ENCODE measurements at places on chromosomes 7 and 10.

GRCh38 chr10:49298983-49299815, at the start of gene C10orf71:
Gene C10orf71 (plus strand): TSS chr10:49299170. CDS start chr10:49322546, 23,376 bp downstream.
- DNase-seq, result no peak

- DNase-seq, result no peak
Measured at GRCh38 chr7:143499743-143500348, 22.2 kb downstream of the TAS2R41 start.

- no peak for DNase-seq
Measured at GRCh38 chr7:157923903-157924630, 587.3 kb downstream of the DNAJB6 start.

DNA sequence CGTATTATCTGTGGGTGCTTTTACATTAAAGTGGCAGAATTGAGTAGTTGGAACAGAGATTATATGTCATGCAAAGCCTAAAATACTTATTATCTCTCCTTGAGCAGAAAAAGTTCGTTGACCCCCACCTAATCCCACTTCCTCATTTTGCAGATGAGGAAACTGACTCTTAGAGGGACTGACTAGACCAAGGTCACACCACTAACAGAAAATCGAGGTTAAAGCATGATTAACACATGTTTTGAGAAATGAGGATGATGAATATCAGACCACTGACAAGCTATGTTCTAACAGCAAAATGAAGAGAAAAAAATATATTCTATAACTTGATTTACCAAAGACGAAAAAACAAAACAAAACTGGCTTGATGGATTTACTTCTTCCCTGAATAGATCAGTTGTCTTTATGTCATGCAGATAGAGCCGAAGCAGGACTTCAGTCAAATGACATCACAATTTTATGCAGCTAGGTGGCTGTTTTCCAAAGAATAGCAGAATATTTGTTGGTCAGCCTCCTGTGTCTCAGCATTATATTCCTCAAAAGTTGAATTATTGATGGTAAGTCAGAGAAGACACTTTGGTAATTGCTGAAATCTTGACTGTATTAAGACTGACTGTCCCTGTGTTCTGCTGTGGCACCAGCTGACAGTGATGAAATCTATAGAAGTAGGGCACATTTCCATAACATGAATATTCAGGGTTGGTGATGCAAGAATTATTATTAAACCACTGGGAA, 24.2 kb upstream of the SMIM30 start:
- DNase-seq, result no peak

DNA sequence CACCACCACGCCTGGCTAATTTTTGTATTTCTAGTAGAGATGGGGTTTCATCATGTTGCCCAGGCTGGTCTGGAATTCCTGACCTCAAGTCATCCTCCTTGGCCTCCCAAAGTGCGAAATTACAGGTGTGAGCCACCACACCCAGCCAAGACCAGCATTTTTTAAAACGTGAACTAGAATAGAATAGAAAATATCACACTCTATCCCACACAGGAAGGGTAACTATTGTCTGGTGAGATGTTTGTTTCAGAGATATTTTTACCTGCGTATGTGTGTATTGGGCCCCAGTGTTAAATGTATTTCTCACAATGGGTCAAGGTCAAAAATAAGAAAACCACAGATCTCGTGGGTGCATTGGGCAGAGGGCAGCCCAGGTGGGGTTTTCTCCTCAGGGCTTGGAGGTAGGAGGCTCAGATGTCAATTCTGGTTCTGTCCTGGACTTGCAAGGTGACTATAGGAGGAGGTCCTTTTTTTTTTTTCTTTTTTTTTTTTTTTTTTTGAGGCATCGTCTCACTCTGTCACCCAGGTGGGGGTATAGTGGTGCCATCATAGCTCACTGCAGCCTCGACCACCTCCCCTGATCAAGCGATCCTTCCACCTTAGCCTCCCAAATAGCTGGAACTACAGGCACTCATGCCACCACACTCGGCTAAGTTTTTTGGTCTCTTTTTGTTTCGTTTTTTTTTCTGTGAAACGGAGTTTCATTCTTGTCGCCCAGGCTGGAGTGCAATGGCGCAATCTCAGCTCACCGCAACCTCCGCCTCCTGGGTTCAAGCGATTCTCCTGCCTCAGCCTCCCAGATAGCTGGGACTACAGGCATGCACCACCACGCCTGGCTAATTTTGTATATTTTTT, 19.0 kb downstream of the SH2B2 start:
- DNase-seq, result no peak

DNA sequence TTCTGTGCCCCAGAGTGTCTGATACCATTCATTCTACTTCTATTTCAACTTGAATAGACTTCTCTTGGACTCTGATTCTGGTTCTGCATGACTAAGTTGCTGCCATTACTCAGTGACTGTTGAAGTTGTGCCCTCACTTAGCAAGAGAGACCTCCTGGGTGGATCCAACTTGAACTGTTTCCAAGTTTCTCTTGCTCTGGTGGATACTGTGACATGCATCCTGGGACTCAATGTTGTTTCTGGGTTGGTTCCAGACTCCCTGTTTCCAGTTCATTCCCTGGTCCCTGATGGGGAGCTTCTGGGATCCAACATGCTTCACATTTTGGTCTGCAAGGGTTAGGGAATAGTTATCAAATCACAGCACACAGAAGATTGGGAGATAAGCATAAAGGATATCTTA, 26.2 kb upstream of the PRPF18 start:
- DNase-seq, result peak; percentile 95

DNA sequence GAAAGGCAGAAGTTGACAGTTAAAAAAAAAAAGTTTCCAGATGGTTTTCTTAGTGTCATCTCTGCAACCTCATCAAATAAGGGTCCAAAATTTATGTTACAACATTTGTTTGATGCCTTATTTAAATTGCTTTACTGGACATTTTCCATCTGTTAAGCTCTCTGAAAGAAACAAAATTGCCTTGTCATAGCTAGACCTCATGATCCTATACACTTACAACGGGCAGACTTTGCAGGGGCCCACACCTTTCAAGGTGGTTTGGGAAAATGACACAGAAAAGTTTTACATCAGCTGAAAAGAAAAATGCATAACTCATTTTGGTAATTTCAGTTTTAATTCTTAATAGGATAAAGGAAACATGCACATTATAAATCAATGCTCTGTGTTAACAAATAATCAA, 1.4 kb upstream of the TES start:
- no peak for DNase-seq

DNA sequence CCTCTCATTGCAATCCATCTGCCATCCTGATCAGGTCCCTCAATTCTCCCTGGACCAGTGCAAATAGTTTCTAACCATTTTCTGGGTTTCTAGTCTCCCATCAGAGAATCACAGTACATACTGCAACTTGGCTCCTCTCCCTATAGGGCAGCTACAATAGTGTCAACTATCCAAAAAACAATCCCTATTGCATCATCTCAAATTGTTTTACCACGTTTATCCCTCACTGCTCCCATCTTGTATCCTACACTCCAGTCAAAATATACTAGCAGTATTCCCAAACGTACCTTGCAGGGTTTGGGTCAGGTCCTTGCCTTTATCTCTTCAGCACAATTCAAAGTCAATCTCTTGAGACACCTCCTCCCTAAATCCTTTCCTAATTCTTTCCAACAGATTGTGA, 23.6 kb downstream of the ASB15 start:
- no peak for DNase-seq

- DNase-seq, result peak; percentile 95
Measured at GRCh38 chr10:43362191-43362839, 9.1 kb upstream of the FXYD4 start.

DNA sequence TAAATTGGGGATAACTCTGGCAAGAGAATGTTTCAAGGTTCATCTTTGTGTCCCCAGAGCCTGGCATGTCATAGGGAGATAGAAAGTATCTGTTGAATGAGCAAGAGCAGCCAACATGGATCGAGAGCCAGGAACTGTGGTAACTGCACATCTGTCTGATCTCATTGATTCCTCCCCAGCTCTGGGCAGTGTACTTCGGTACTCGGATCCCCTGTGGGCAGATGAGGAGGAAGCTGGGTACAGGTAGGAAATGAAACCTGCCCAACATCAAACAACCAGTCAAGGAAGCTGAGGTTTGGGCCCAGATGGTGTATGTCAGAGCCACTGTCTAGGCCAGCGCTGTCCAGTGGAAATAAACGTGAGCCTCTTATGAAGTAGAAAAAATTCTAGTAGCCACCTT, 76.4 kb downstream of the GRK5 start:
- no peak for DNase-seq

DNA sequence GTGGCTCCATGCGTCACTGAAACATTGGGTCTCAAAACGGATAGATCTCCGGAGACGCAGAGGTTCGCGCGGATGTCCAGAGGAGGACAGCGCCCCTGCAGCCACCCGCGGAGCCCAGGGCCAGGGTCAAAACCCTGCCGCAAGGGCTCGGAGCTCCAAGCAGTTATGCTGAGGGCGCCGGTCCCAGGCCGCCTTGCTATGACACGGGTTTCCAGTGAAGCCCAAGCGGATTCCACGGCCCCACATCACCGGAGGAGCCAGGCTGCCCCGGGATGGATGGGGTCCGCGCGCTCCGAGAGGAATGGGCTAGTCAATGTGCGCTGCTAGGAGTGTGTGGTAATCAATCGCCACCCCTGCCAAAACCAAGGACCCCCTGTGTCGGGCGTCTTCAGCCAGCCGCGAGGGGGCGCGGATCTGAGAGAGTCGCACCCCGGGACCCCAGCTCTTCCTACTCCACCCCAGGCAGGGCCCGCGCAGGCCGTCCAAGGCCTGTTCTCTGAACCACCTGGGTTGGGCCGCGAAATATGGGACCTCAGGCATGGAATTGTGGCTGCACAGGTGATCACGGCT, 5.6 kb upstream of the EMX2 start:
- DNase-seq, result no peak

- no peak for DNase-seq
Measured at GRCh38 chr7:24356718-24357386, 72.9 kb downstream of the NPY start.

DNA sequence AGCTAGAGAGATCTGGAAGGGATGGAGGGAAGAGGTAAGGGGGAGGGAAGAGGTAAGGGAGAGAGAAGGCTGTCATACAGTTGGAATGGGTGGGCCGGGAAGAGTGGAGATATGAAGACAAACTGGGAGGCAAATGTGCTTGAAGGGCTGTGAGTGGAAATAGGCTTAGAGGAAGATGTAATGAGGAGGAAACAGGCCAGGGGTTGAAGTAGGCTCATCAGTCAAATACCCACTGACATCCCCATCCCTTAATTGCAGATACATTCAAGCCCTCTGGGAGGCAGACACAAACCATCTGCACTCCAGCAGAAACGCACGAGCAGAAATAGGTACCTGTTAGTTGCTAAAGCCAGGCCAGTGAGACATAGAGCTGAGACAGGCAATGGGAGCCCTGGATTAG, 2.1 kb downstream of the SYNPO2L start:
- peak; percentile 3 for DNase-seq

DNA sequence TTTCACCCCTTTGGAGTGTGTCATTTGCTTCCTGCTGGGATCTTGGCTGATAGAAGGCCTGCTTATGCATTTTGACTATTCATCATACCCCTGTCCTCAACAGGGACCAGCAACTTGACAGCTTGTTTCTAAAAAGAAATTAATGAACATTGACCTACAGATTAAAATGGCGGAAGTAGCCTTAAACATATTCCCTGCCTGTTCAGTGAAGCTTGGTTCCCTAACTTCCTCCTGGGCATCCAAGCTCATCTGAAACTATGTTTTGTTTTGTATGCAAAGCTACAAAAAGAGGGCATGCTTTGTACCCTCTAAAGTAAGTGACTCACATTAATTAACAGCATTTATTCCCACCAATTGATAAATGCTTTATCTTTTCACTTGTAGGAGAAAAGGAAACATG, 26.8 kb upstream of the CDK14 start:
- DNase-seq, result no peak

- DNase-seq, result peak; percentile 43
Measured at GRCh38 chr10:87092376-87092860, 2.2 kb downstream of the GLUD1 start.

GRCh38 chr7:155178096-155178495, 108.0 kb downstream of the HTR5A start:
- no peak for DNase-seq

DNA sequence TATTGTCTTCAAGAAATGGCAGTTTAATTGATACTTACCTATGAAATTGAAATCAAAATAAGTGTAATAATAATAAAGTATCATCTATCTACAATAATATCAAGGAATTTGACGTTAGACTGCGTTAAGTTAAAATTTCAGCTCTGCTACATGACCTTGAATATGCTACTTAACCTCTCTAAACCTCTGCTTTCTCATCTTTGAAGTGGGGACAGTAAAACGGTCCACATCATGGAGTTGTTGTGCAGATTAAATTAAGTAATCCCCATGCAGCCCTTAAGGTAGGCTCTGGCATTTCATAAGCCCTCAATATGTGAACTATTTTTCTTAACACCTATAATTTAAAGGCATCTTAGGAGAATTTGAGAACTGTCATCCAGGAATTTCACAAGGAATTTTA, 252.4 kb upstream of the PHF14 start:
- no peak for DNase-seq

GRCh38 chr10:89563861-89564478, 28.6 kb upstream of the SLC16A12 start:
- DNase-seq, result peak; percentile 77

All from kidney glomerular epithelial cell (primary cell).